ENCODE measurements at places on chromosomes 4 and X.

- DNase-seq = no peak
These were observed 55.4 kb downstream of the CC2D2A start for GRCh38 chr4:15525080-15525479.

- DNase-seq = no peak
These were observed 105.4 kb downstream of the HS6ST2 start for GRCh38 chrX:132853040-132853439.

GRCh38 chrX:135194684-135195083 is 23.5 kb upstream of the CT55 start:
- DNase-seq = no peak

DNA sequence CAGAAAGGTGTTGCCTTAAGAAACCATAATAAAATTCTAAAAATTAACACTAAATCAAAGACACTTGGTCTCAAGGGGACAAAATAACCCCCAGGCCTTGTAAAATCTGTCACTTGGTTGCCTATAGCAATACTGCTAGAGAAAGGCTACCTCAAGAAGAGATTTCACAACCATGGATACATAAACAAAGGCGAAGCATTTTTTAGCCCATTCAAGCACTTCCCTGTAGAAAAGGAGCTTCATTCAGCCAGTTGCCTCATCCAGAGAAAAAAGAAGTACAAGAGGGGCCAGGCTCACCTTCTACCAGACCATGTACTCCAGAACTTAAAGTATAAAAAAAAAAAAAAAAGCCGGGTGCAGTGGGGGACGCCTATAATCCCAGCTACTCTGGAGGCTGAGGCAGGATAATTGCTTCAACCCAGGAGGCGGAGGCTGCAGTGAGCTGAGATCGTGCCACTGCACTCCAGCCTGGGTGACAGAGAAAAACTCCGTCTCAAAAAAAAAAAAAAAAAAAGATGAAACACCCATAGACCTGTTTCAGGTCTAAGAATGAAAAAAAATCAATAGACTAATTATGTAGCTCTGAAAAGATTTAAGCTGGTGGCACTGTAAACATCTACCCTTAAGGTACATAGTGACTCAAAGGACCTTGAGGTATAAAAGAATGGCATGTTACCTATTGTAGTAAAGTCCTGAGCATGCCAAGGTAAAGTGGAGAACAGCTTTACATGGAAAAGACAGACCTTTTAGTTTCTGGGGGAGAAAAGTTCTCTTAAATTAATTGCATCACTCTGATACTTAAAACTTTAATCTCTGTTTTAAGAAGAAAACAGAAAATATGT is 18.0 kb downstream of the RUFY3 start:
- no peak for DNase-seq

DNA sequence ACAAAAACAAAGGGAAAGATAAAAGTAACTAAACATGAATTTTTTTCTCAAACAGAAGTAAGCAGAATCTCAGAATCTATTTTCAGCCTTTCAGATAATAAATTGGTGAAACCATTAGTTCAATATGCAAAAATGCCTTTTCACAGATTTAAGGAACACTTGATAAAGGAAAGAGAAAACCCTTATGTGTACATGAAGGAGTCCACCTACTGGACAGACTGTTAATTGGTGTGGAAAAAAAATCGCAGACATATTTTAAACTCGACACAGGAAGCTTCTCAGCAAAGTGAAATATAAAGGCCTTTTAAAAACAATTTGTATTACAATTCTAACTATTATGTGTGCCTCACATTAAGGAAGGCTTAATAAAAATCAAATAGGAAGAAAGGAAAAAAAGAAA is 22.3 kb downstream of the COX7B2 start:
- DNase-seq = no peak

DNA sequence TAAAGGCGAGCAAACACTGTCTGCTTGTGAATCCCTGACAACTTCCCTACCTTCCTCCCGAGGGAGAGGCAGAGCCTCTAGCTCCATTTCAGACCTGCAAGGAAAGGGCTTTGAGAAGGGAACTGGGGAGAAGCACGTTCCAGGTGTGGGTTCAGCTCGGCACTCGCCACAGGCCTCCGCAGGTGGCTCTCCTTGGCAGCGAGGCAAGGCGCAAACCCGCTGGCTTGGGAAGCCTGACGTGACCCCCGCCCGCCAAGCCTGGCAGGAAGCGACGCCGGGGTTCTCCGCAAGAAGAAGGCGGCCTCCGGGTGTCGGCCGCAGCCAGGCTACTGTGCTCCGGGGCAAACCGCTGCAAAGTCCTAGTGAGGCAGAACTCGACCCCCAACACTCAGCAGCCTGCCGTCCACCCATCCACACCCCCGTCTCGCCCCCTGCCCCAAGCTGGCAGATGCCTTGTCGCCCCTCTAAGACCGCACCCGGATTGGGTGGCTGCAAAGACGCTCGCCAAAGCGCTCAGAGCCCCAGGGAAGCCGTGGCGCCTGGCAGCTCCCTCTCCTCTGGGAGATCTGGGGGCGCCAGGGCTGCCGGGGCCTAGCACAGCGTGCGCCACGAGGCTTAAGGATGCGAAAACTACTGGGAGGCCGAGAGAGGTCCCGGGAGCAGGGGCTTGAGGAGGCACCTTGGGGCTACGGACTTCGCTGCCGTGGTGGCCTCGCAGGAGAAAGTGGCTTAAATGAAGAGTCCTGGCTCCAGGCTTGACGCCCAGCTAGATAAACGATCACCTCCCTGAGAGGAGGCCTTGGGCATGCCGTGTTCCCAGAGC is 21.8 kb downstream of the NKX3-2 start:
- no peak for DNase-seq

GRCh38 chr4:138290805-138291204 is 48.7 kb upstream of the SLC7A11 start:
- no peak for DNase-seq

DNA sequence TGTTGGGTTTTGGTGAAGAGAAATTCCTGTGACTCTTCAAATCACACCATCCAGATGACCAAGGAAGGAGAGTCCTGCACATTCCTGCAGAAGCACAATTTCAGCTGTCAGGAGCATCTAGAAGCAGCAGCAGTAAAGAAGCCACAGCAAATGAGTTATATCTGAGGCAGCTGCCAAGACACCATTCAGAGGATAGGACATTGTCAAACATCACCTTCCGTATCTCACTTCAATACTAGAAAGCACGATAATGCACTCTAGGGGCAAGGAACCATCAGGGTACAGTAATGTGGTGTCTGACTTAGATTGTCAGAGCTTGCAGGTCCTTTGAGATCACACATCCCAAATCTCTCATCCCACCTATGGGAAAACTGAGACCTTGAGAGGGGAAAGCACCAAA is 134.5 kb downstream of the COL4A6 start:
- no peak for DNase-seq

DNA sequence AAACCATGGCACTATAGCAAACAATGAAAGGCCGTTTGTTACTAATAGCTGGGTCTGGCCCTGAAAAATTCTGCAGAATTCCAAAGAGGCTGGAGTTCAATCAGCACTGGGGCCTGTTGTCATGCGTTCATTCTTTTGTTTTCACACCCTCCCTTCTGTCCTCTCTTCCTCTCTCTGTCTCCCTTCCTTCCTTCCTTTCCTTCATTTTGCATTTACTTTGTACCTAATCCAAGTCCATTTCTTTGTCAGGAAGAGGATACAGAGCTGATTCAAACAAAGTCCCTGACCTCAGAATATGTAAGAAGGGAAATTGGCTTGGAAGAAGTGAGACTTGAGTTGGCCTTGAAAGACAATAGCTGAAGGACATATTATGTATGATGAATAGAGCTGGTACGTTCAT is 119.6 kb upstream of the LDB2 start:
- DNase-seq = no peak

GRCh38 chr4:25667931-25668557 is 12.4 kb downstream of the SLC34A2 start:
- DNase-seq = no peak

GRCh38 chr4:74590476-74590875 is 145.5 kb downstream of the AREG start:
- no peak for DNase-seq

- DNase-seq = no peak
These were observed 68.0 kb downstream of the PPEF2 start for GRCh38 chr4:75834095-75834771.

DNA sequence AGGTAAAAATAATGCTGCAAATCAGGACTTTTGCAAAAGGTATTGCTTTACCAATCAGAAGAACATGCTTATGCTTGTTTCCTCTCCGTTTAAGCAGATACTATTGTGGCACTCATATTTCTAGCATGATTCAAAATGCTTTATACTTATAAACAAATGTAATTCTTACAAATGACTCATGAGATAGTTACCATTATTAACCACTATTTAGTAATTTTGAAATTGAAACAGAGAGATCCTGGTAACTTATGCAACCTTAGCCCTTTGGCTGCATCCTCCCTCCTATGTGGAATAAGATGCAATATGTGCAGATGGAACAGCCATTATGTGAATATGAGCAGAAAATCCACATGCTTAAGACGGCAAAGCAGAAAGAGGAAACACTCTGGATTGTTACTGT is 164.7 kb downstream of the PCDH18 start:
- no peak for DNase-seq

DNA sequence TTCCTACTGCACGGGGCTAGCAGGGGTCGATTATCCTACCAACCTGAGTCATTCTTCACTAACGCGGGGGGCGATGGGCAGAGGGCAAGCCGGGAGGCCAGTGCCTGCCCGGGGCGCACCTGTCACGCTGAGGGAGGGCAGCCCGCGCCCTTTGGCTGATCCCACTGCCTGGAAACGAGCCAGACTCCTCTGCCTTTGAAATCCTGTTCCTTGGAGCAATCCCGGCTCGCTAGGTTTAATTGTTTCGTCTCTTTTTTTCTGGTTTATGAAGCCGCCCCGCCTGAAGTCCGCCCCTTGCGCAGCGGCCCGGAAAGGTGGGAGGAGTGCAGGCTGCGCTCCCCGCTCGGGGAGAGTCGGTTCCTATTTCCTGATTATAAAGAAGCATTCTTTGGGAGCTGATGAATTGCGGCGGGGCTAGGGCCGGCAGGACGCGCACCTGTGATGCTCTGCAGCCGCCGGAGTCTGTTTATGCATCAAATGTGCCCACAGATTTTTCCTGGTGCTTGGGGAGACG is 484.2 kb downstream of the BCOR start:
- no peak for DNase-seq

GRCh38 chr4:7816771-7817170 is 122.9 kb downstream of the AFAP1 start:
- no peak for DNase-seq

DNA sequence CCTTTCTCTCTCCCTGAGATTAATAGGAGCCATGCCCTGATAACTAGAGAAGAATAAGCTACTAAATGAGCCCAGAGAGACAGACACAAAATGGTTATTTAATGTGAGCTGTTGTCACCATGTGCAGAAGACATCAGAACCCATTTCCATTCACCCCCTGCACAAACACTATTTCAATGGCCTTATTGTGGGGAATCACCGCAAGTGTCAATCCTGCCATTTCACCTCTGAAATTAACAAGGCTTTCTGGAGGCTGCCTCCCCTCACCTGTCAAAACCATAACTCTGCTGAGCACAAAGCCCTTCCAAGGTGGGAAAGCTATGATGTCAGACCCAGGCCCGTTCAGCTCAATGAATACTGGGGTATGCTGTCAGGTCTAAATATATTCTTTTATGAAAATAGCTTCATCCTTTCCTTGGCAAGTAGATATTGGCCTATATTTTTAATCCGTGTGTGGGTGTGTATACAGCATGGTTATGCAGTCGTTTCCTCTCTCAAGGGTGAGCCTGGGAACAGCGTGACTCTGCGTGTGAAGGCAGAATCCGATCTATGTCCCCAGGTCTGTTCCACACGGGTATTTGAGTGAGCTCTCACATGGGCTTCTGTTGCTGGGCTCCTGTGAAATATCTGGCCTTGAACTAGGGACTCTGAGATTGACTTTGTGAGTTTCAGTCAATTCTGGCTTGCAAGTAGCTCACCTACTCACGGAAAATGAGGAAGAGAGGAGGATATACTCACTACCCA is 266.3 kb downstream of the FBXW7 start:
- no peak for DNase-seq

DNA sequence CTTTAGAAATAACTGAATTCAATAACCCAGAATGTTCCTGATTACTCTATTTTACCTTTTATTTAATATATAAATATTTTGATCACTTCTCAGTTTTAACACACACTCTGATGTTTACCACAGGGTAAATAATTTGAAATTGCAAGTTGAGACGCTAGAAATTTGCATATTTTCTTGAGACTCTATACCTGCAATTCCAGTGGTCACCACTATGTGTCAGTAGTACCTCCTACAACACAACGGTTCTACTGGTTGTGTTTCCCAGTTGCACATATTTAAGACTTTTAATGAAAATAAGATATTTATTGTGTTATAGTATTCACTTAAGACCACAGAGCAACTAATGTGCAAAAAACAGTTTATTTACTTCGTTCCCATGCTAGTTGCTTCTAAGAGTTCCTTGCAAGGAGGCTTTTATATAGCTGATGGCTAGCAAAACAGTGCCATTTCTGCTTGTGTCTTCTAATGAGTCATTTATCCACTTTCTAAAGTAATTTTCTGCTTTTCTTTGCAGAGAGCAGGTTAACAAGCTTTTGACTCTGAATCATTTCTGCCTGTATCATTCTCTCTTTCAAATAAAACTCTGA is 98.9 kb upstream of the PDLIM3 start:
- no peak for DNase-seq

- no peak for DNase-seq
These were observed 415.2 kb upstream of the HS3ST1 start for GRCh38 chr4:11843927-11844326.

GRCh38 chrX:71105628-71106027 is 912 bp downstream of the CXorf65 start:
- DNase-seq = no peak

- DNase-seq = no peak
These were observed 260.8 kb downstream of the BCOR start for GRCh38 chrX:39836802-39837420.

GRCh38 chrX:151713849-151714248 is 2.0 kb upstream of the FATE1 start:
- no peak for DNase-seq

DNA sequence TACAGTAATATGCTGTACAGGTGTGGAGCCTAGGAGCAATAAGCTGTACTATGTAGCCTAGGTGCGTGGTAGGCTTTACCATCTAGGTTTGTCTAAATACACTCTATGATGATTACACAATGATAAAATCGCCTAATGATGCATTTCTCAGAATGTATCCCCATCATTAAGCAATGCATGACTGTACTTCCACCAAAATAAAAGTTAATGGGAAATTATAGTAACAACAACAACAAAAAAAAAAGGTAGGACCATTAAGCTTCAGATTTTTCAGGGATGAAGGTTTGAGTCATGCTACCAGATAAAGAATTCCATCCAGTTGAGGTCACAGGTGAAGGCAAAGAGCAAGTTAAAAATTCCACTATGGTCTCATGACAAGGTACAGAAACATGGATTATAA is 68.2 kb downstream of the MAGEA10 start:
- DNase-seq = no peak

- no peak for DNase-seq
These were observed 2143.2 kb upstream of the TENM3 start for GRCh38 chr4:180099957-180100356.
